ENCODE measurements at places on chromosomes 2 and 18.

GRCh38 chr2:120988051-120988699 is 252.5 kb downstream of the GLI2 start:
- no peak for DNase-seq

GRCh38 chr2:157348291-157348921 is 22.8 kb upstream of the ERMN start:
- DNase-seq = no peak

DNA sequence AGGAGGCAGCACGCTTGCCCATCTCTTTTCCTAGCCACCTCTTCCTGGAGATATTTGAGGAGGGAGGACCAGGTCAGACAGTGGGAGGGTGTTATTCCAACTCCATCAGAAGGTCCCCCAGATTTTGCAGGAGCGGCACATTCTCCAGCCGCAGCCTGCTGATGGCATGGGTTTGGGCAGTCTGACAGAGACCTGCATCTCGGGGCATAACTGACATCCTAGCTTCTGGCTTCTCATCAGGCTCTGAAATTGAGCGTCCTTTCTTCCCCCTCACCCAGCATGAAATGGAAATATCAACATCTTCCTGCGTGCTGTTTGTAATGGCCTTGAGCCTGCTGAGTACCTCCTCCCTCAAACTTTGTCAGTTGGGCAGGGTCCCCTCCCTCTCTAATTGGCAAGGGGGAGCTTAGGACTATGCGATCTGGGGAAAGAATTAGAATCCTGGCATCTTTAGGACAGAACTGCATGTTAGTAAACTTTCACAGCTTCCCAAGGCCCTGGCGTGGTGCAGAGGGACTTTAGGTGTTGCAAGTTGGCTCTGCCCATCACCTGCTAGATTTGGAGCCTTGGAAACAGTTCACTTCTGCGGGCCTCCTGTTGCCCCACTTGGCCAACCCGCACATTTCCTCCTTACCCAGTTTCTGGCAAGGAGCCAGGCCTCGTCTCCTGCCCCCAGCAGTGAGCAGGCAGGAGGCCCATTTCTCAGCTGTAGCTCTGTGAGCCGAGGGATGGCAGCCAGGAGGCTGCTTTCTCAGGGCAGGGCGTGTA is 2.2 kb downstream of the ITM2C start:
- DNase-seq = peak; percentile 48

- no peak for DNase-seq
Measured at GRCh38 chr2:165718610-165719210, 75.3 kb downstream of the GALNT3 start.

DNA sequence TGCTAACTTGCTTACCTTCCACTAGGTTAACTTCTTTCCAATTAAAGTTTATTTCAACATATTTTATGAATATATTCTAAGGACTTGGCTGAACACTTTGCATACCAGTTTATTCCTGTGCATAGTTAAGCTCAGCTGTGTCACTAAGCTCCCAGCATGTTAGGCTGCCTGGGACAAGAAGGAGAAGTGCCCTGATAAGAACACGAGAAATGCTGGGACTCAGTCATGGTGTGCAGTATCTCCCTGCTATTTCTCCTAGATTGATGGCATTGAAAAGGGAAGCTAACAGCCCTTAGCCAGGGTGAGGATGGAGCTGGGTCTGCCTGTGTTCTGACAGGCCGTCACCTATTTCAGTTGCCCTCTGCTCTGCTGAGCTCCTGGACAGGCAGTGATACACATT is 164.3 kb downstream of the TRABD2A start:
- DNase-seq = no peak

- DNase-seq = no peak
Measured at GRCh38 chr18:59907660-59908059, 7.9 kb downstream of the PMAIP1 start.

DNA sequence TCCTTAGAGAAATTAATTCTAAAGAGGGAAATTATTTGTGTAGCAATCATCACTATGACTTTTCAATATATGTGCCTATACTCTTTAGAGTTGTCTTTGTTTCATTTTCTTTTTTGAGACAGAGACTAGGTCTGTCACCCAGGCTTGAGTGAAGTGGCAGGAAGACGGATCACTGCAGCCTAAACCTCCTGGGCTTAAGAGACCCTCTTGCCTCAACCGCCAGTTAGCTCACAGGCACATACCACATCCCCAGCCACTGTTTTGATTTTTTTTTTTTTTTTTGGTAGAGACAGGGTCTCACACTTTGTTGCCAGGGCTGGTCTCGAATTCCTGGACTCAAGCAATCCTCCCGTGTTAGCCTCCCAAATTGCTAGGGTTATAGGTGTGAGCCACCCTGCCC is 12.4 kb downstream of the YWHAQ start:
- DNase-seq = no peak

GRCh38 chr2:160367887-160368286 is 125.7 kb downstream of the RBMS1 start:
- peak; percentile 26 for DNase-seq

DNA sequence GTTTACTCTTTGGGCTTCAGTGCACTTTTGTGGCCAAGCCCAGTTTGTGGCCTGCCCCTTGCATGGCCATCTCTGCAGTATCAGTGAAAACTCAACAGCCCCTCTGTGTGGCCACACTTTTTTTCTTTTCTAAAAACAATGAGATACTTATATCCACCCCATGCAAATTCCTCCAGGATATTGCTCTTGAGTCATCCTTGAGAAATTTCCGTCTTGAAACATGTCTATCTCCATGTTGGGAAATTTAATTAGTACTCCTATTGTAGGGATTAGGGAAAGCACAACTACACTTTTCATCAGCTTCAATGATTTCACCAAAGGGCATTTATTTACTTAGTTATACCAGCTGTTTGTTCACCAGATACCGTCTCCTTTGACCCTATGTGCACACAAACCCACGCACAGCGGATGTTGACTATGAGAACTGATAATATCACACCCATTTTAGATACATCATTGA is 993.1 kb downstream of the TSN start:
- DNase-seq = no peak

GRCh38 chr2:106144621-106145331 is 49.3 kb downstream of the UXS1 start:
- DNase-seq = no peak

GRCh38 chr2:86048888-86049287 is 56.8 kb downstream of the POLR1A start:
- no peak for DNase-seq

DNA sequence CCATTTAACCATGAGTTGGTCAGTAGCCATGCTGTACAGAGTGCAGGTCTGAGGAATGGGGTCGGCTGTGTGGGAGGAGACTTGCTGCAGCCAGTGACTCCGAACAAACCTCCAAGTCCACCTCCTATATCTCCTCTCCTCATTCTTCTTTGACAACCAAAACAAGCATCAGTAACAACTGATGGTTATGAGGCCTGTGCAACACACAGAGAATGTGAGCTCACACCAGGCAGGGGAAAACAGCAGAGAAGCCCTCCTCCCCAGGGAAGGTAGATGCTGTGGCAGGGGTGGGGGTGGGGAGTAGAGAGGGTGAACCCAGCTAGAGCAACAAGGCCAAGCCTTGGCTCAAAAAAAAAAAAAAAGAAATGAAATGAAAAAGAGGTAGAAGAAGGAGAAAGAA is 12.3 kb upstream of the CNGA3 start:
- DNase-seq = no peak

DNA sequence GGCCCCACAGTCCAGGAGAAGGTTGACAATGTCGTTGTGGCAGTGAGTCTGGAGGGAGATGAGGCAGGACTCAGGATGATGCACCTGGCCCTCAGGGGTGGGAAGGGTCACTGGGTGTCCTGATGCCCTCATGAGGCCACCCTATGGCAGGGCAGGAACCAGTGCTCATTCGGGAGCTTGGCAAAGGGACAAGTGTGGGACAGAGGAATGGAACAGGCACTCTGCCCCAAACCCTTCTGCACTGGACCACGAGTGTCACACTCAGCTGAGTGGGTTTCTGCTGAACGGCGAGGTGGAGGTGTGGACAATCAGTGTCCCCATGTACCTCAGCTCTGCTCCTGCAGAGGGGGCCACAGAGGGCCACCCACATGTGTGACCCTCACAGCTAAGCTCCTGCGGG is 32.0 kb downstream of the ANKMY1 start:
- no peak for DNase-seq

- DNase-seq = no peak
Measured at GRCh38 chr18:70074116-70074515, 126.4 kb upstream of the CD226 start.

DNA sequence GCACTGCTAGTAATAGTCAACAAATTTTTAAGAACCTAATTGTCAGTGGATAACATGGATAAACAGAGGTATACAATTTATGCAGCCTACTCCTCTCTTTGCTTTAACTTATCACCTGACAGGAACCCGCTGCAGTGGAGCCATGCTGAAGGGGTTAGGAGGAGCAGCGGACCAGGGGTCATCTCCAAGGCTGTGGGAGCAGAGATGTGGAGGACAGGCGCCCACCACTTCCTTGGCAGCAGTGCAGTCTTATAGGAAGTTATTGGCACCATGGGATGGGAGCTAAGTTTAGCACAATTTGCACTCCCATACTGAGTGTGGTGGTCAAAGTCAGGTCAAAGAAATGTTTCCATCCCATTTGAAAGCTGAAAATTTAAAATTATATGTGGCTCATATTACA is 35.6 kb downstream of the HDLBP start:
- DNase-seq = no peak

GRCh38 chr18:45589356-45590035 is 25.8 kb upstream of the SLC14A2 start:
- peak; percentile 9 for DNase-seq

- no peak for DNase-seq
Measured at GRCh38 chr2:30933496-30933895, 126.2 kb upstream of the CAPN13 start.

All from H54 (cell line).